IMR-90 (cell line): ENCODE measurements at places on chromosomes 3 and 15. TPM values are rescaled to one million over a fixed set of nuclear protein-coding genes. Genes with fewer than 3 reads are reported as not detected.

DNA sequence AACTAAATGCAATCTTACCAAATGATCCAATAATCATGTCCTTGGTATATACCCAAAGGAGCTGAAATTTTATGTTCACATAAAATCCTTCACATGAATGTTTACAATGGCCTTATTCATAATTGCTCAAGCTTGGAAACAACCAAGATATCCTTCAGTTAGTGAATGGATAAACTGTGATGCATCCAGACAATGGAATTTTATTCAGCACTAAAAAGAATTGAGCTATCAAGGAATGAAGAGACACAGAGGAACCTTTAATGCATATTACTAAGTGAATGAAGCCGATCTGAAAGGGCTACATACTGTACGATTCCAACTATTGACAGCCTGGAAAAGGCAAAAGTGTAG lies 168.4 kb downstream of the PDE8A start:
- peak; percentile 11 for DNase-seq

The ISLR gene
- 0.79 and 1.0 TPM in 2 replicates for polyA plus RNA-seq

DNA sequence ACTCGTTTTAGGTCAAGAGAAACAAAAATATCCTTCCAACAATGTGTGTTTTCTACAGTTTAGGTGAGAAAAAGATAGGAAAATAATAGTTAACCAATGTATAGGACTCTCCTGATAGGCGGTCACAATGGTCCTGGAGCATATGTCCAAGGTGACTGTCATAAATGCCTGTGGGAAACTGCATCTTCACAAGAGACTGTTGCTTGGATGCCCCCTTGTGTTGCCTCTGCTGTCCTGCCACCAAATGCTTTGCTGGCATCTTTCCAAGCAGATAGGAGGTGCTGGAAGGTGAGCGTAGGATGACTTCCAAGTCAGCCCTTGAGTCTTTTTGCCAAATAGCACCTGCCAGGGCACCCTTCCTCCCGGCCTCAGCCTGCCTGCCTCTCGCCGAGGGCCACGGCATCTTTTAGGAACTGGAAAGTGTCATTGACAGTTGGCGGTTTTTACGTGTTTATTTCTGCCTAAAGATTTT lies 24.1 kb upstream of the SACM1L start:
- DNase-seq = peak; percentile 39

DNA sequence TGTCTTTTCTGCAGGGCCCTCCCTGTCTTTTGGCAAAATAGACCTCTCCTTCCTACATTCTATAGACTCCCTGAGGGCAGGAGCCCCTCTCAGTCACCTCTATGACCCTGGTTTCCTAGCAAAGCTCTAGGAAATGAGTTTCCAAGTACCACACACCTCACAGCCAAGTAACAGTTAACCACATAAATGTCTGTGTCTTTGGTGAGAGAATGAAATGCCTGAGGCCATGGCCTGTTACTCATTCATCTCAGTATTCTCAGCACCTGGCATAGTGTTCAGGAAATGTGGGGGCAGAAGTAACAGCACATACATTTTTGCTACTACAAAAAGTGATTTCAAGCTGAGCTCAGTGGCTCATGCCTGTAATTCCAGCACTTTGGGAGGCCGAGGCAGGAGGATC lies 21.0 kb downstream of the RFT1 start:
- peak; percentile 83 for DNase-seq

- DNase-seq = no peak
Observed at GRCh38 chr15:57540736-57541135, 51.0 kb upstream of the MYZAP start.

The PLIN1 gene
- polyA plus RNA-seq = 0.07 and 0.09 TPM in 2 replicates

The CSPG4 gene
- 28.4 and 35.6 TPM in 2 replicates for polyA plus RNA-seq

The SLC22A14 gene
- 0.07 and 0.10 TPM in 2 replicates for polyA plus RNA-seq

DNA sequence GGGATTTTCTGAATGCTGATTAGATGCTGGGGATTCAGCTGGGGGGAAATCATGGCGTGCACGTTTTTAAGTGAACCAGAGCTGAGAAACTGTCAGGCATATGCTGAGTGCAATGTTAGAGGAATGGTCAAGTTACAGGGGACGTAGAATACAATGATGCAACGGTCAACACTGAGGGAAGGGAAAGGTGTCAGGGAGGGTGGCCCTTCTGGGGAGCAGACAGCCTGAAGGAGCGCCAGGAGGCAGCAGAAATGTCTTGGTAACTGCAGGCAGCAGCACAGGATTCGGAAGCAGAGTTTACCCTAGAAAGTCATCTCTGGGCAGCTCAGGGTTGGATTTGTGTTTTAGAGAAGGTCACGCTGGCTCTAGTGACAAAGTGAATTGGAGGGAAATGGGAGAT lies 47.6 kb upstream of the RGMA start:
- DNase-seq = no peak

- peak; percentile 66 for DNase-seq
Observed at GRCh38 chr15:39486621-39487457, 94.0 kb upstream of the THBS1 start.

- peak; percentile 89 for DNase-seq
Observed at GRCh38 chr3:195352895-195353488, 82.0 kb upstream of the XXYLT1 start.

GRCh38 chr3:121748680-121749275 lies 763 bp downstream of the GOLGB1 start:
- DNase-seq = peak; percentile 50

The AHSG gene
- polyA plus RNA-seq = not detected in 2 replicates

DNA sequence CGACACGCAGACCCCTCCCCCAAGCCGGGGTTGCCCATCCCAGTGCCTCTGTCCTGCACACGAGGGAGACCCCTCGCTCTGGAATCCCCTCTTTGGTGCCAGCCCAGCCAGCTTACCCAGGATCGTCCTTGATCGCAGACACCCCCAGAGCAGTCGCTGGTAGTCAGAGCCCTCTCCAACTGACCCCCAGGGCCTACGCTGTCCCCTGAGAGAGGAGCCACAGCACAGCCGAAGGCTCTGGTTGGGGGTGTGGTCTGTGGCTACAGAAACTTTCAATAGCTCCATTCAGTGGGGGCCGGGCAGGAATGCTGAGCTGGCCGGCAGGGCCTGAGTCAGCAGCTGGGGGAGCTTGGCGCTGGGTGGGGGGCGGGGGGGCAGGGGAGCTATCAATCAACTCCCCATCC lies at the start of gene LCTL:
LCTL (minus strand) TSS at position 258 of the 404 bp plus-strand sequence. CDS start 633 bp downstream, outside the sequence.
- peak; percentile 72 for DNase-seq

The CPEB1 gene
- 7.8 and 8.9 TPM in 2 replicates for polyA plus RNA-seq

- peak; percentile 23 for DNase-seq
Observed at GRCh38 chr3:106025151-106025722, 156.4 kb upstream of the CBLB start.

DNA sequence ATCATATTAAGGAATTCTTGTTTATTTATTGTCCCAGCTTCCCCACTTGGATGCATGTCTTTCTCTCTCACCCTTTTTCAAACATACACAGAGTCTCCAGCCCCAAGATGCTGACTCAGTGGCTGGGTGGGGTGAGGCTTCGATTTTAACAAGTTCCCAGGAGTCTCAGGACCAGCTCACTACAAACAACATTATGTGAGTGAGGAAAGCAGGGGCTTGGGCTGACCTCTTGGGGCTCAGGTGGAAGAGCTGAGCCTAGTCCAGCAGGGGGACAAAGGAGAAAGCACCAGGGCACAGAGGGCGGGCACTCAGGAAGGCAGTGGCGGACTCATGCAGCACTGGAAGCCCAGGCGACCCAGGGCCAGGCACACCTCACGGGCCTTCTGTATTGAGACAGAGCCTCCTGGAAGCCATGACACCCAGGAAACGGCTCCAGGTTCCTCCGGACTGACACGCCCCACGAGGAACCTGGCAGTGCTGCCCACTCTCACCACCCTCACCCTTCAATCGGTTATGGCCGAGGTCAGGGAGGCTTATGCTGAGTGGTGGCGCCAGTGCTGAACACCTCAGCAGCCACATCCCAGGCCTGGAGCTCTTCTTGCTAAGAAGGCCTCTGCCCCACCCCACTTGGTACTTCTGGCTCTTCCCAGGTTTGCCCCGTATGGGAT lies 97.4 kb downstream of the LRIG1 start:
- peak; percentile 74 for DNase-seq

- no peak for DNase-seq
Observed at GRCh38 chr15:37574985-37575384, 359.5 kb upstream of the TMCO5A start.

- DNase-seq = no peak
Observed at GRCh38 chr3:194274424-194275085, 76.6 kb downstream of the CPN2 start.

The SLC15A2 gene
- polyA plus RNA-seq = 0.07 and 0.31 TPM in 2 replicates

The VGLL4 gene
- polyA plus RNA-seq = 35.4 and 45.8 TPM in 2 replicates

DNA sequence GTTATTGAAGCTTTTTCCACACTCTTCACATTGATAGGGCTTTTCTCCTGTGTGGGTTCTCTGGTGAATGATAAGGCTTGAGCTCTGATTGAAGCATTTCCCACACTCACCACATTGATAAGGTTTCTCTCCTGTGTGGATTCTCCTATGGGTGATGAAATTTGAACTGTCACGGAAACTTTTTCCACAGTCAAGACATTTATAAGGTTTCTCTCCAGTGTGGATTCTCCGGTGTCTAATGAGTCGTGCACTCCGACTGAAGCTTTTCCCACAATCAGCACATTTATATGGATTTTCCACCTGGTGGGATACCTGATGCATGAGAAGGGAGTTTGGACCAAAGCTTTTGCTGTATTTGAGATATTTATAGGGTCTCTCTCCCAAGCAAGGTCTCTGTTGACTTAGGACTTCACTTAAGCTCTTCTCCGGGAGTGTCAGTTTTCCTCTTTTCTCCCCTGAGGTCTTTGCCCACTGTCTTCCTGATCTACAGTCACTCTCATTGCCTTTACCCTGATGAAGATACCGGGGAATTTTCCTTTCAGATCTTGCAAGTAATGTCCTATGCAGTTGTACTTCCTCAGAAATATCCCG lies 9.4 kb downstream of the ZSCAN29 start:
- DNase-seq = no peak

- peak; percentile 67 for DNase-seq
Observed at GRCh38 chr3:175287361-175287963, 428.3 kb downstream of the NAALADL2 start.

The ATP10A gene
- 16.0 and 16.9 TPM in 2 replicates for polyA plus RNA-seq

- DNase-seq = no peak
Observed at GRCh38 chr15:65881766-65882434, 12.6 kb downstream of the RAB11A start.
